T-cell (primary cell): ENCODE measurements at places on chromosomes 12 and 14.

- no peak for DNase-seq
Measured at GRCh38 chr14:55416866-55417265, 5.2 kb upstream of the ATG14 start.

DNA sequence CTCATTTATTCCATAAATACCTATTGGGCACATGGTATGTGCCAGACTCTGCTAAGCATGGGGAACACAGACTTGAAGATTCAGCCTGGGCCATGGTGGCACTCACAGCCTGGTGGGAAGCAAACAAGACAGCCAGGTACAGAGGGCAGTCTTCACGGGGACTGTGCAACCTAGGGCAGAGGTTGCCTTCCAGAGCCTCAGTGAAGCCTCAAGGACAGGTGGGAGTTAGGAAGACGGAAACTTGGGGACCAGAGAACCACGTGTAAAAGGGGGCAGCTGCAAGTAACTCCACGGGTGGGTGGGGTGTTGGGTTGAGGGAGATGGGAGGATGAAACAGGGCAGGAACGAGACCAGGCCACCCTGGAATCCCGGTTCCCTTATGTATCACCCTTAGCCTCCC, 980 bp upstream of the LTBR start:
- no peak for DNase-seq

- no peak for DNase-seq
Measured at GRCh38 chr12:93449277-93449676, 7.5 kb upstream of the UBE2N start.

- no peak for DNase-seq
Measured at GRCh38 chr12:24840046-24840800, 108.7 kb downstream of the BCAT1 start.

DNA sequence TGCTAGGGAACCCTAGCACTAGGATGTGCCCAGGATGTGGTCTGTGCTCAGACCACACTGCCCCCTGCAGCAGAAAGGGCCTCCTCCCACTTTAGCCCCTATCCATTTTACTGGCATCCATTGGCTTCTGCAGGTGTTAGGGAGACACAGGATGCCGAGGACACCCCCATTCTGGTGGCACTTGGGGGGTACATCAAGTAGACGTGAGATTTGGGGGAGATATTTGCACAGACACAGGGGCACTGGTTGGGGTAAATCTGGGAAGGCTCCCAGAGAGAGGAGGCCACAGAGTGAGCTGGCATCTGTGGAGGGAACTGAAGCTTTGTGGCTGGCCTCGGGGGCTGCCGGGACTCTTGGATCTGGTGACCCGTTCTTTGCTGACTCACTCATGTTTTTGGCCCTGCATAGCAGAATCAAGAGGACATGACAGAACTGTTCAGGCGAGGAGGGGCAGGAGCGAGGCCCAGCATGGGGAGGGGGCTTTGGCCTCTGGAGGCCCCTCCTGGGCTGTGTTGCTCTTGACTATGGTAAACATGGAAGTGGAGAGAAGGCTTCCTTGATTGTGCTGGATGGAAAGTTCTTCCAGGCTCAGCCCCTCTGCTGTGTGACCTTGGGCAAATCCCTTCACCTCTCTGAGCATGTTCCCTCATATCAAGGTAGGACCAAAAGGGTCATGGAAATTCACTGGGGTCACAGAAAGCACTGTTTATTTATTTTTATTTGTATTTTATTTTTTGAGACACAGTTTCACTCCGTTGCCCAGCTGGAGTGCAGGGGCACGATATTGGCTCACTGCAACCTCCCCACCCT, 1.8 kb downstream of the PLBD2 start:
- no peak for DNase-seq

DNA sequence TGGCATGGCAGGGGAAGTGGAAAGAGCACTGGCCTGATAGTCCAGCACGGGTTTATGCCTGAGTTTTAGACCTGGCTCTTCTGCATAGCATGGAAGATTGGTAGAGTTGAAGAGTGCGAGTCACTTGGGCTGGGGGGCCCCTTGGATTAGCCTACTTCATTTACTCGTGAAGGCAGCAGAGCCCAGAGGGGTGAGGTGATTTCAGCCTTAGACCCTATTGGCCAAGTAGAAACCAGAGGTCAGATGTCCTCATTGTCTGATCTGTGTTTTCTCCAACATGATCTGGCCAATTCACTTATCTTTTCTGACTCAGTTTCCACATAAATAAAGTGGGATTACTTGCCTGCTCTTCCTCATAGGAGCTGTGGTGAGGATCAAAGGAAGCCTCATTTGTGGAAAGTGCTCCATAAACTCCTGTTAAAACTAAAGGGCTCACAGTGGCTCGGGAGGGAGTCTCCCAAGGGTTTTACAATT, 1.9 kb downstream of the PLEKHG3 start:
- DNase-seq = no peak

DNA sequence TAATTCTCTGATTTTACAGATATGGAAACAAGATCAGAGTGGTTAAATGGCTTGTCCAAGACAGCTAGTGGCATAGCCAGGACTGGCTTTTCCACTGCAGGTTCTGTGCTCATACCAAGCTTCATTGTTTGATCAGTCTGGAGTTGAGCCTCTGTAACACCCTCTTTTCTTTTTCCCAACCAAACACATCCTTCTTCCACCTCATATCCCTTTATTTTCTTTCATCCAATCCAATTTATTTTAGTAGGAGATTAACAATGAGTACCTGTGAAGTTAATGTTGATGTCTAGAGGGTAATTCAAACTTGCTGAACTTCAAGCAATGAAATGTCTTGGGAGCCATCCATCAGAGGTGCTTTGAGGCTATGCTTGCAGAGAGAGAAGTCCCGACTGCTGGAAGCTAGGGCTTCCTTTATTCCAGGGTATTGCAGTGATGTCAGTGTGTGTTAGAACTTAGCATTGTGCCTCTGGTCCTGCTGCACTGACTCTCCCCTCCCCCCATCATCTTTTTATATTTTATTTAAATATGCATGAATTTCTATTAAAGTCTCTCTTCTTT, 452.1 kb upstream of the PDE3A start:
- no peak for DNase-seq

GRCh38 chr14:51719955-51720354, 68.2 kb downstream of the FRMD6 start:
- DNase-seq = no peak

- no peak for DNase-seq
Measured at GRCh38 chr12:54765652-54766051, 88.7 kb upstream of the MUCL1 start.

DNA sequence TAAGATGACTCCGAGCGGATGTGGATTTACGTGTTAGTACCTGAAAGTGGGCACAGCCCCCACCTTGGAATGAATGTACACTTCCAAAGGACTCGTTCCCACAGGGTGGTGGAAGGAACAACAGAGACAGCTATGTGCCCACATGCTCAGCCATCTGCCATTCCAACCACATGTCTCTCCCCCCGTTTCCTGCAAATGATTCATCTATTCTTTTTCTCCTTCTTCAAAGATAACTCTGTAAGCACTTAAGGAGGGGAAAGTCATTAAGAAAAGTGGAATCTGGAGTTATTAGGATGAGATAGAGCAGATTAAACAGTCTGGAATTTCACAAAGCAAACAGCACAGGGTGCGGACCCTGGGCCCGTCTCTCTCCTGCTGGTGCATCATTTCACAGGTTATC, 18.5 kb upstream of the DUSP6 start:
- DNase-seq = no peak

GRCh38 chr12:6891646-6892001, 13.0 kb upstream of the LRRC23 start:
- no peak for DNase-seq

DNA sequence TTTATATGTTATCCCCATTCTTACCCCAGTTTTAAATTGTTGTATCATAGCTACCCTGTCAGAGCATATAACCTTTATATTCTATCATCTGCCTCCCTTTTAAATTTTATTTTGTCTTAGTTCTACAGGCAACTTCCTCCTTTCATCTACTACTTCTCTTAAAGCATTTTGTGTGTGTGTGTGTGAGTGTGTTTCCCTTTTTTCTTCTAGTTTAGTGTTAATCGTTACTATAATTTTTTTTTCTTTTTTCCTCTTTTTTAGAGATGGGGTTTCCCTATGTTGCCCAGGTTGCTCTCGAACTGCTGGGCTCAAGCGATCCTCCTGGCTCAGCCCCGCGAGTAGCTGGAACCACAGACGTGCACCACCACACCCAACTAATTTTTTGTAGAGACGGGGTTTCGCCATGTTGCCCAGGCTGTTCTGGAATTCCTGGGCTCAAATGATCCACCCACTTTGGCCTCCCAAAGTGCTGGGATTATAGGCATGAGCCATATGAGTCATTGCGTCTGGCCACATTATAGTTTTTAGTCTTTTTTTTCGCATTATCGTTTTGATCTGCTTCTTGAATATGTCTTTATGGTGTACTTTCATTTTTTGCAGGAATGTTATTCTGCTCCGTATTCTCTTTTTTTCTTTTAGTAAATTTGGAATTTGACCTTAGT, 33.1 kb upstream of the FBXO34 start:
- no peak for DNase-seq

DNA sequence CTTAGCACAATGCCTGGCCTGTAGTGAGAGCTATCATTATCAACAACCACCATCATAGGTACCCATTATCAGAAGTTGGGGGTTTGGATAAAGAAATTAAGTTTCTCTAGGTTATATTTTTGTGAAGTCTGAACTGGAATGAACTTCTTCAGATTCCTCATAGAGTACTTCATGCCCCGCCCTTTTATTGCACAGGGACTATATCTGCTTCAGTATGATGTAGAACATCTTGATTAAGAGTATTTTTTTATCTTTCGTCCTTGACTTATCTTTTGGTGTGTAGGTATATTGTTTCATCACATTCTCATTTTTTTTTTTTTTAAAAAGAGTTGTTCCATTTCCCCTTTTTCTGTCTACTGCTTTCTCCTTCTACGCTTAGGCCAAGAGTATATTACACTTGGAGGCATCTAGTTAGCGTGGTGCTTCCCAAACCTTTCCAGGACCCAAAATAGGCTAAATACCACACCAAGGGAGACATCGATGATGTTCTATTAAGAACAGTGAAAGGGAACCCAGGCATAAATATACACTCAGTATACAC, 467.5 kb downstream of the ZFP36L1 start:
- no peak for DNase-seq

GRCh38 chr14:29805415-29806123, 122.1 kb downstream of the PRKD1 start:
- no peak for DNase-seq

- no peak for DNase-seq
Measured at GRCh38 chr12:76745343-76745742, 18.6 kb upstream of the ZDHHC17 start.

DNA sequence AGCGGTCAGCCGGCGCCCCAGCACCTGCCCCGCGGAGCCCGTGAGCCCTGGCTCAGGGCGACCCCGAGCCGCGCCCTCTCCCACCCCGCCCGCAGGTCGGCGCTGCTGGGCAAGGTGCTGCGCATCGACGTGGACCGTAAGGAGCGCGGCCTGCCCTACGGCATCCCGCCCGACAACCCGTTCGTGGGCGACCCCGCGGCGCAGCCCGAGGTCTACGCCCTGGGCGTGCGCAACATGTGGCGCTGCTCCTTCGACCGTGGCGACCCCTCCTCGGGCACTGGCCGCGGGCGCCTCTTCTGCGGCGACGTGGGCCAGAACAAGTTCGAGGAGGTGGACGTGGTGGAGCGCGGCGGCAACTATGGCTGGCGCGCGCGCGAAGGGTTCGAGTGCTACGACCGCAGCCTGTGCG, 14.4 kb downstream of the HHIPL1 start:
- DNase-seq = no peak

DNA sequence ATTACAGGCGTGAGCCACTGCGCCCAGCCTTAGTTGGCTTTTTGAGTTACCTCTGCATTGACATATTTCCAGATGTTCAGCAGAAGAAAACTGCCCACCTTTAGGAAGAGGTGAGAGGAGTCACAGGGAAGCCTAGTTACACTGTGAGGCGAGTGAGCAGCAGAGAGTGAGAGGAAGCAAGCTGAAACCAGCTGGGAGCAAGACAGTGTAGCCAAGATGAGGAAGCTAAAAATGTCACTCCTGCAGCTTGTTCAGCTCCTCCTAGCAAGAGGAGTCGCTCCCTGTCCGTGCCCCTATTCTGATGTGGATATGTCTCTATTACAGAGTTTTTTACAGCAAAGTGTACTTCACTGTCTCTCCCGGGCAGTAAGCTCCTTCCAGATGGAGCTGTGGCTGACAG, 127.6 kb downstream of the GXYLT1 start:
- DNase-seq = no peak

GRCh38 chr14:61662437-61663311, 32.6 kb upstream of the HIF1A start:
- DNase-seq = peak; percentile 25

GRCh38 chr12:119448611-119449131, 114.1 kb downstream of the CCDC60 start:
- no peak for DNase-seq

GRCh38 chr12:113940357-113941207, 25.5 kb downstream of the RBM19 start:
- no peak for DNase-seq

DNA sequence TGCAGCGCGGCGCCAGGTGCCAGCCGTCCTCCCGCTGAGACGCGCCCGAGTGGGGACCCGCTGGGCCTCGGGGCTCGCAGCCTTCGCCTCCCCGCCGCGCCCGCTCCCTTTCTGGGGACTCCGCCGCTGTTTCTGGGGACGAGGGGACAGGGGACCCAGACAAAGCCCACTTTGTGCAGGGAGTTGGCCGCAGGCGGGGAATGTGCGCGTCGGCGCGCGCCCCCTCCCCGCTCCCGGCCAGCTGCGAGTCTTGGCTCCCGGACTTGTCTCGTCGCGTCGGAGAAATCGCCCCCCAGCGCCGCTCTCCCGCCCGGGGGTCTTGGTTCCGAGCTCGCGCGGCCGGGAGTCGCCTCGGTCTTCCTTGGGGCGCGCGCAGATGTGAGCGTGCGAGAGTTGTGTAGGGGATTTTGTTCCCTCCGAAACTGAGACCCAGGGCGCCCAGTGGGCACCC, 717 bp downstream of the VASH1 start:
- no peak for DNase-seq

GRCh38 chr12:107277855-107278254, 184.5 kb upstream of the CRY1 start:
- no peak for DNase-seq

GRCh38 chr12:93135286-93136239, 206.5 kb upstream of the EEA1 start:
- no peak for DNase-seq

GRCh38 chr14:21974741-21975140, 301.1 kb upstream of the OR4E1 start:
- DNase-seq = no peak
